ENCODE measurements at places on chromosomes 1 and 21.

GRCh38 chr1:187474336-187474735 is 645.6 kb downstream of the PLA2G4A start:
- peak; percentile 56 for DNase-seq

- DNase-seq = no peak
Measured at GRCh38 chr1:6353619-6353954, 40.0 kb downstream of the ACOT7 start.

GRCh38 chr1:150015651-150016131 is 5.2 kb upstream of the OTUD7B start:
- no peak for DNase-seq

GRCh38 chr1:31099293-31100032 is 33.9 kb upstream of the PUM1 start:
- DNase-seq = no peak

DNA sequence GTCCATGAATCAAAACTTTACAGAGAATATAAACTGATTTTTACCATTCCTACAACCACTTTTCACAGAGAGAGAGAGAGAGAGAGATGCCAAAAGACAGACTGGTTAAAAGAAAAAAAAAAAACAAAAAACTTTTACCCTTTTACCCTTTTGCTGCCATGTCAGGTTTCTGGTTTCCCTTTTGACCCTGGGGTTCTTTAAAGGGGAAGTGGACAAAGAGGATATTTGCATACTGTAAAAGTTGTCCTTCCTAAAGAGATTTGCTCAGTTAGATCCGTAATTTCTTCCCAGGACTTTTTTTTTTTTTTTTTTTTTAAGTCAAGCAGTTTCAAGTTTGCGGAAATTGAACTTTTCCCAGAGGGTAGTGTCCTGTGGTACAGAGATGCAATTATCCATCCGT is 287.8 kb upstream of the RGS18 start:
- DNase-seq = no peak

- DNase-seq = no peak
Measured at GRCh38 chr1:211843507-211844298, 13.1 kb upstream of the LPGAT1 start.

GRCh38 chr1:27785781-27786455 is 12.9 kb downstream of the STX12 start:
- DNase-seq = peak; percentile 40

DNA sequence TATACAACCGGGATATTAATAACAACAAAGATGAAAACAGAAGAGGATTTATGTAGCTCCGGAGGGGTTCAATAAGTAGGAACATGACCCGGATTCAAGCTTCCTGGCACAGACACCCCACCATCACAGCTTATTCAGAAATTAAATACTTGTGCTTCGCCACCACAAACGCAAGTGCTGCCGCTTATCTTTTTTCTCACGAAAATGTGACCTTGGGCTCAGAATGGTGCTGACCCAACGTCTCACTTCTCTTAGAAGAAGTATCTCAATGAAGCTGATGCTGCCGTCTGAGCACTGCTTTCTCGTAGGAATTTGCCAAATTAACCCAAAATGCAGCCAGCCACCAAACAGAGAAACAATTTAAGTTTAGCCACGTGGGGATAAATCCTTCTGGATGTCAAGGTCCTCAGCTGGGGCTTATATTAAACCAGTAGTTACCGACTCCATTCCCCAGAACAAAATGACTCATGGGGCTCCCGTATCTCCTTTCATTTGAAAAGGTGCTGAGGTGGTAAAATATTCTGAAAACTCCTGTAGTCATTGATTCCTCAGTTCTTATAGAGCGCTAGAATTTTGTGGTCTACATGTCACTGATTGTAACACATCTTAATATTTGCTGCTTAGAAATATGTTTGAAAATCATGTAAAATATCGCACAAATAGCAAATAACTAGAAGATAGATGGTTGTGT is 466.7 kb downstream of the SMYD3 start:
- peak; percentile 15 for DNase-seq

DNA sequence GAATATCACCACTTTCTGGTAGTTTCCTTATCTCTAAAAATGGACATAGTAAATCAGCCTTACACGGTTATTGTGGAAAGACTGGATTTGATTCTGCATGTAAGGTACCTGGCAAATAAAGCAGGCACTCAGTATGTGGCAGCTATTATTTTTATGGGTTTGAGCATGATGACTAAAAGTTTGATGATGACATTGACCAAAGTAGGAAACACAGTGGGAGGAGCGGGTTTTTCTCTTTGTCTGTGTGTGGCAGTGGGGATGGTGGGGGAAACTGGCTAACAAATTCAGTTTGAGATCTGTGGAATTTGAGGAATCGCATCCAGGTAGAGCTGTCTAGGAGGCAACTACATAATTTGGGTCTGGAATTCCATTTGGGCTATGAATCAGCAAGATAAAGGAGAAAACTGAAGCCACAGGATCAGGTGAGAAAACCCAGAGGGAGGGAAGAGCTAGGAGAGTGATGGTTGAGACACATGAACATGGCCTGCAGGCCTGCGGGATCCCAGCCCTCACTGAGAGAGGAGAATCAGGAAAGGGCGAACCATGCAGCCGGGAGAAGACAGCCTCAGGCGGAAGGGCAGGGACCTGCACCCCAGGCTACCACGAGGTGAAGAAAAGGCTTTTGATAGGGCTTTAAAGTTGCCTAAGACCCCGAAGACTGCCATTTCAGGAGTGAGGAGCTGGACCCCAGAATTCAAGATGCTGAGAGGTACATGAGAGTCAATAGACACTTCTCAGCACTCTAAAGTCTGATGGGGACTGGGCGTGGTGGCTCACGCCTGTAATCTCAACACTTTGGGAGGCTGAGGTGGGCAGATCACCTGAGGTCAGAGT is 52.2 kb downstream of the MEF2D start:
- no peak for DNase-seq

GRCh38 chr1:51973587-51974474 is 16.7 kb downstream of the RAB3B start:
- no peak for DNase-seq

- DNase-seq = no peak
Measured at GRCh38 chr1:247407180-247407616, 8.8 kb upstream of the NLRP3 start.

DNA sequence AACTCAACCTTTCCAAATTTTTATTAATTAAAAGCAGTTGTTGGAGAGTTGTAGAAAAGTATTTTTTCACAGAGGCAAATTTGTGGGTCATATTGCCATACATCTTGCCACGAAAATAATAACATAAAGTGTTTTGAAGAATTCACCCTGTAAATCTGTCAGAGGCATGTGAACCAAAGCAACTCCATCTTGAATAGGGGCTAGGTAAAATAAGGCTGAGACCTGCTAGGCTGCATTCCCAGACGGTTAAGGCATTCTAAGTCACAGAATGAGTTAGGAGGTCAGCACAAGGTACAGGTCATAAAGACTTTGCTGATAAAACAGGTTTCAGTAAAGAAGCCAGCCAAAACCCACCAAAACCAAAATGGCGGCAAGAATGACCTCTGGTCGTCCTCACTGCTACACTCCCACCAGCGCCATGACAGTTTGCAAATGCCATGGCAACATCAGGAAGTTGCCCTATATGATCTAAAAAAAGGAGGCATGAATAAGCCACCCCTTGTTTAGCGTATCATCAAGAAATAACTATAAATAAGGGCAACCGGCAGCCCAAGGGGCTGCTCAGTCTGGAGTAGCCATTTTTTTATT is 4.4 kb upstream of the CNN3 start:
- no peak for DNase-seq

GRCh38 chr1:47725992-47726855 is 271.0 kb downstream of the TRABD2B start:
- DNase-seq = peak; percentile 60

GRCh38 chr1:191929383-191929782 is 228.9 kb upstream of the RGS18 start:
- DNase-seq = no peak

- DNase-seq = no peak
Measured at GRCh38 chr1:54814126-54814498, 13.0 kb upstream of the TTC22 start.

DNA sequence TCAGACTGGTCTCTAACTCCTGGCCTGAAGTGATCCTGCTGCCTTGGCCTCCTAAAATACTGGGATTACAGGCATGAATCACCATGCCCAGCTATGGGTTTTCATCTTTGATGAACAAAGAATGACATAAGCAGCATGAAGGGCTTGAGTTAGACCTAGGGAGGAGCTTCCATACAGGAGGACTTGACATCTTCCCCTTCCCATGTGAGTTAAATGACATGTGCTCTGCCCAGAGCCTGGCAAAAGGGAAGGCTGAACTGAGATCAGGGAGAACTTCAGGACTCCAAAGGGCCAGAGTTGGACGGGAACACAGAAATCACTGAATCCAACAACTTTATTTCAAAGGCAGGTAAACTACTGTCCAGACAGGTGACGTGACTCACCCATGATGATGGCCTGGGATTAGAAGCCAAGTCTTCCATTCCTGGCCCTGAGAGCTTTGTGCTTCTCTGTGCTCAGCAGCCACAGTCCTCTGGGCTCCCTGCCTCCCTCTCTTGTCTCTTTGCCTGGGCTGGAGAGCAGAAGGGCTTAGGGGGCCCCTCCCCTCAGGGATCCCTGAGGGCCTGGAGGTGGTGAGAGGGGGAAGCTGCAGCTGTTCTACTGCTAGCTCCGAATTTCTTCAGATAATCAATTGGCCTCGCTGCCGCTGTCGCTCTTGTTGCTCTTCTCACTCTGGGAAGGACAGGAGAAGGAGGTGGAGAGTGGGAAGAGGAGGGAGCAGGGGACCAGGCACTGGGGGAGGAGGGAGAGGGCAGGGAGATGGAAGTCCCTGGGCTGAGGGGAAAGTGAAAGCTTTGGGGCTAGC is 7.6 kb downstream of the NHLH1 start:
- DNase-seq = no peak

GRCh38 chr1:178510155-178510554 is 2.8 kb upstream of the TEX35 start:
- DNase-seq = no peak

- no peak for DNase-seq
Measured at GRCh38 chr1:10734375-10734774, 62.1 kb downstream of the CASZ1 start.

- no peak for DNase-seq
Measured at GRCh38 chr1:21357161-21357560, 66.9 kb upstream of the ECE1 start.

DNA sequence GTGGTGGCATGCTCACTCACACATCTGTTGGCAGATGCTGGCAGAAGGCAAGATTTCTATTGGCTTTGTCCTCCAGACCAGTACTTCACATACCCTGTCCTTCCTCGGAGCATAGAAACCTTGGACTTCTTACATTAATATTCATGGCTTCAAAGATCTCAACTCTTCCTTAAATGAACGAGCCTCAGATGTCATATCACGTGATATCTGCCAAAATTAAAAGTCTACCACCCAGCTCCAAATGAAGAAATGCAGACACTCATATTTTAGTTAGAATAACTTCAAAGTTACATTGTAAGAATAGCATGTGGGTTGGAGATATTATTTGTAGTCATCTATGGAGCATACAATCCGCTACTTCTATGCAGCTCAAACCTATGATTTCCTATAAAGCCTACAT is 1994.9 kb downstream of the NCAM2 start:
- no peak for DNase-seq

Data from fibroblast of skin of right biceps (primary cell).